ENCODE measurements at places on chromosomes 4 and X.

DNA sequence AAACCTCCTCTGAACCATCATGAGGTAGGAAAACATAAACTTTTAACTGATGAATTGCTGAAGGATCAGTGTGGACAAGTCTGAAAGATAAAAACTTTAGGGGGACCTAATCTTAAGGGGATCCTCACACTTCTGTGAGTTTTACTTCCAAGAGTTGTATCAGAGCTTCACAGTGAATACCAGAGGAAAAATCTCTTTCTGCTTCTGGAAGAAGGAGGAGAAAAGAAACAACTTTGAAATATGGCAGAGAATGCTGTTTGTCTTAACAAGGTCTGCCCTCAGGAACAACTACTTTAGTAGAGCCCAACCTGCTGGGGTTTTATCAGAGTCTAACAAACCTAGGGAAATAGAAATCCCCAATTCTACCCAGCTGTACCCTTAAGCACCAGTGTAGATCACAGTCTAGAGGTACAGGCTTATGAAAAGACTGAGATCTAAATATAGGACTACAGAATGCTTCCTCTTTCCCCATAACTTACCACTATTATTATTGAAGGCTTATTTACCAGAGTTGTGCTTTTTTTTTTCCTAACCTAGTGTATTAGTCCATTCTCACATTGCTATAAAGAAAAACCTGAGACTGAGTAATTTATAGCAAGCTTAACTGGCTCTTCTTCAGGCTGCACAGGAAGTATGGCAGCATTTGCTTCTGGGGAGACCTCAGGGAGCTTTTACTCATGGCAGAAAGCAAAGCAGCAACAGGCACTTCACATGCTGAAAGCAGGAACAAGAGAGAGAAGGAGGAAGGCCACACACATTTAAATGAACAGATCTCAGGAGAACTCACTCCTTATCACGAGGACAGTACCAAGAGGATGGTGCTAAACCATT, 167.9 kb downstream of the CAMK2D start:
- no peak for DNase-seq

GRCh38 chrX:25143596-25143995, 127.8 kb upstream of the ARX start:
- no peak for DNase-seq

GRCh38 chr4:125789023-125789422, 474.3 kb downstream of the FAT4 start:
- DNase-seq, result no peak

- no peak for DNase-seq
These were observed 168.1 kb downstream of the VSIG4 start for GRCh38 chrX:65871671-65872311.

- DNase-seq, result no peak
These were observed 254.2 kb downstream of the KCTD8 start for GRCh38 chr4:44194365-44194764.

Measured in stimulated activated CD8-positive, alpha-beta memory T cell treated with anti-CD3 and anti-CD28 coated beads, Interleukin-2, amount 100 ng/mL, for 48 hours (primary cell).